NCI-H187 (cell line): ENCODE measurements at places on chromosomes 3 and 15.

- no peak for DNase-seq
These were observed 69.0 kb upstream of the THBS1 start for GRCh38 chr15:39511916-39512260.

DNA sequence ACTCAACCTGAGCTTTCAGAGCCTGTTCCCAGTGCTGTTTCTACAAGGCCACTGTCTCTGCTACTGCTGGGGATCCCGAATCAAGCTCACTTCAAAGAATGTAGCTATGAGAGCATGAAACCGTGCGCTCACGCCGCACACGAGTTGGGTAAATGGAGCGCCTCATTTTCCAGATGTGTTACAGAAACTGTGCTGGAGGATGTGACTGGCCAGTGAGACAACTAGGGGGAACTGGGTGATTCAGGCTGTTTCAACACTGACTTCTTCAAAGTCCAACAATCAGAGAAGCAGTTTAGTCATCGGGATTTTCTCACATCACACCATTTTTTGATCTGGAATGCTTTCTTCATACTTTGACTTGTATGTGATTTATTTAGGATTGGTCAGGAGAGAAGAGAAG is 3.5 kb downstream of the ZNF710 start:
- no peak for DNase-seq

- no peak for DNase-seq
These were observed 1144.7 kb downstream of the OTOL1 start for GRCh38 chr3:162641317-162641716.

DNA sequence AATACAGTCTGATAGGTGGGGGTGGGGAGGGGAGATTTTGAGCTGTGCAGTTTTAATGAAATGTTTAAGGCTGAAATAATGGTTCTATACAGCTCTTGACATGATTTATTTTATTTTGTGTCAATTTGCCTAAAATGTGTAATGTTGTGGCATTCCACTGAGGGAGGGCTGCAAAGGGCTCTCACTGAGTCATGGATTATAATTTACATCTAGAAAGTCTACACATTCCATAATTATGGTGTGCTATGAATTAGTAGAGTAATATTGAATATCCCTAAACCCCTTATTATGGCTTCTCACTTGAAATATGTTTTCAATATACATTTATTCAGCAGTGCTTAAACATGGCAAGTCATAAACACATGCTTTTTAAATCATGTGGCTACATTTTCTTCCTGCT is 103.9 kb downstream of the RARB start:
- no peak for DNase-seq

DNA sequence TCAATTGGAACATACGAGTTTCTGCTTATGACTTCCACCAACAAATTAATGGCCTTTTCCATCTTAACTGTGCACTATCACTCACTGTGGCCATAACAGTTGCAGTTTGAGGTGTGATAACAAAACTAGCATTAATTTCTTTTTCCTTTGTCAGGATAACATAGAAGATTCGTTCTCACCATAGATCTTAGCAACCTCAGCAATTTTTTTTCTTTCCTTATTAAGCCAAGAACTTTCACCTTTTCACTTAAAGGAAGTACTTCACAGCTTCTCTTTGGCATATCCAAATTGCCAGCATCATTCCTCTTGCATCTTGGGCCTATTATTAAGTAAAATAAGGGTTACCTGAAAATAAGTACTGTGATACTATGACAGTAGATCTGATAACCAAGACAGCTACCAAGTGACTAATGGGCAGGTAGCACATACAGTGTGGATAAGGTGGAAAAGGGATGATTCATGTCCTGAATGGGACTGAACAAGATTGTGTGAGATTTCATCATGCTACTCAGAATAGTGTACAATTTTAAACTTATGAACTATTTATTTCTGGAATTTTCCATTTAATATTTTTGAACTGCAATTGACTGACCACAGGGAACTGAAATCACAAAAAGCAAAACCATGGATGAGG is 46.6 kb downstream of the CEP70 start:
- no peak for DNase-seq

DNA sequence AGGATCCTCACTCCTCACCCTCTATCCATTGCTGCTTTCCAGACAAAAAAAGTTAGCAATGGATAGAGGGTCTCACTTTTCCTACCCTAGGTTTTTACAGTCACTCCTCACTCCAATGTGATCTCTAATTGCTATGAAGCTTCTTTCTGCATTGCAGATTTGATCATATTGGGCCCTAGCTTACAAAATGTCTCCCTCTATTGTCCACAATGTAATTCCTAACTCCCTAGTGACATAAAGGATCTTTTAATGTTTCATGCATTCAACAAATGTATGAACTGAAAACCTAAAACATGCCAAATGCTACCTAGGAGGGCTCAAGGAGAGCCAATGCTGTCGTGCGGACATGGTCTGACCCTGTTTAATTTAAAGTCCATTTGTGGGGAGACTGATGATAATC is 234.8 kb downstream of the CADM2 start:
- no peak for DNase-seq

DNA sequence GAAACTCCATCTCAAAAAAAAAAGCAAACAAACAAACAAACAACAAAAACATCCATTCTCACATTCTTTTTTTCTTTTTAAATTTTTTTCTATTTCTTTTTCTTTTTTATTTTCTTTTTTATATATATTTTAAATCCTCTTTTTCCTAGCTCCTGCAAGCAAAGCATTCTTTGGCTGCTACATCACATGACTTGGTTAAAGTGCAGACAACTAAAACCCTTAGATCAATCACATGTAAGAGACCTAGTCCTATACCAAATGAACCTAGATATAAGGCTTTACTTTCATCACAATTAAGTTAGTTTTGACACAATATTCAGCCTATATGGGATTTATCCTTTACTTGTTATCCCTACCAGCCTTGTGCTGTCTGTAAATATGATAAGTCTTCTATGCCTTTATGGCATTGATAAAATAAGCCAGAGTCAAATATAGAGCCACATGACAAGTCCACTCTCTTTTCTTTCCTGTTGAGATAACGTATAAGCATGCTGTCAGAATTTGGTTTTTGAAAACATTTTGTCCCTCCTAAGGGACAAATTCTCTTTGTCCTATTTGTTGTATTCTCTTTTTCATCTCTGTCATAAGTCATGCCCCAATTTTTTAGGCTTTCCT is 11.3 kb downstream of the UBR1 start:
- no peak for DNase-seq

GRCh38 chr3:160170409-160171370 is 54.5 kb upstream of the C3orf80 start:
- no peak for DNase-seq

DNA sequence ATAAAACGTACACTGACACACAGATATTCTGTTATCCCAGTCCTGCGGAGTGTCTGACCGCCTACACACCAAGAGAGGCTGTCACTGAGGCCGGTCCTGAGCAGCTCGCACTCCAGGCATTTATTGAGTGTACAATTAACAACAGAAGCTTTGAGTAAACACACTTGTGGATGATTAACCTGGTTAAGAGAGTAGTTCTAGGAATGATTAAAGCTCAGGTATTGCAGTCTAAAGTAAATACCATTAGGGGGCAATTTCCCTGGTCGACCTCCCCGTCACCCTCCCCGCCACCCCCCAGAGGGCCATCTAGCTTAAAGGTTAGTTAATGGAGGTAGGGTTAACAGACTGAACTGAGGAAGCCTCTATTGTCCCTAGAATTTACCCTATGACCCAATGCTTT is 1278.5 kb downstream of the NSUN3 start:
- DNase-seq = no peak

GRCh38 chr3:43613976-43614375 is 7.8 kb downstream of the ANO10 start:
- no peak for DNase-seq

DNA sequence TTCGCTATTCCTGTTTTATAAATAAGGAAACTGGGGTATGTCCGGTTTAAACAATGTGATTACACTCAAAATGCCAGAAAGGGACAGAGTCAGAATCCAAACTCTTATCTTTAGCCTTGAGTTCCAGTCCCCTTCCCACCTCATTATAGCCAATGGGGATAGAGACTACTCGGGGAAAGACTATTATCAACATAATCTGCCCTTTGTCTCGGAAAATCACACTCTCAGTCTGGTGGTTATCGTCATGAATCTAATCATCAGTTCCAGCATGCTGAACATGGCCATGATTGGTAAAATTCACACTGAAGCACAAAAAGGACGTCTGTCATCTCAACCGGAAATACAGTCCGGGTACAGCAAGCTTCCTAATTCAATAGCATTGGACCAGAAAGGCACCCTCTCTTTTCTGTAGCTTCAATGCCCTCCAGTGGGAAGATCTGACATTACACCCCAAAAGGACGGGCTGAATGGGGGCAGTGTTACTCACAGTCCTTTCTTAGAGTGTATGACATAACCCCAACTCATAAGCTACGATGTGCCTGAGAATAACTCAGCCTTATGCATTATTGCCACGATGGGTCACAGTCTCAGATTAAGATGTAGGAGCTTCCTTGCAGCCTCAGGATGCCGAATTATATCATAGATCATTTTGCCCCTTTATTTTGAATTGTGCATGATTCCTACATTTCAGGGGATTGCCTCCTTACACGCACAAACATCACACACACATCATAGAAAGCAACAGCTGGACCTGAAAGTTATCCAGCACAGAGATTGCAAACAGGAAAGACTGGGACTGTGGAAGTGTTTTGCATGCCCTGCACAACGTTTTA is 390.4 kb upstream of the LMCD1 start:
- peak; percentile 13 for DNase-seq
